ENCODE measurements at places on chromosomes 5 and 9.
A peak's percentile ranks its signal among the peaks of the same experiment; 100 is the strongest.

- no peak for DNase-seq
Measured at GRCh38 chr5:21154526-21154925, 1166.5 kb upstream of the CDH18 start.

GRCh38 chr5:138870611-138871010 lies 4.5 kb downstream of the LRRTM2 start:
- no peak for DNase-seq

GRCh38 chr9:16310278-16311110 lies 560.0 kb downstream of the BNC2 start:
- no peak for DNase-seq

DNA sequence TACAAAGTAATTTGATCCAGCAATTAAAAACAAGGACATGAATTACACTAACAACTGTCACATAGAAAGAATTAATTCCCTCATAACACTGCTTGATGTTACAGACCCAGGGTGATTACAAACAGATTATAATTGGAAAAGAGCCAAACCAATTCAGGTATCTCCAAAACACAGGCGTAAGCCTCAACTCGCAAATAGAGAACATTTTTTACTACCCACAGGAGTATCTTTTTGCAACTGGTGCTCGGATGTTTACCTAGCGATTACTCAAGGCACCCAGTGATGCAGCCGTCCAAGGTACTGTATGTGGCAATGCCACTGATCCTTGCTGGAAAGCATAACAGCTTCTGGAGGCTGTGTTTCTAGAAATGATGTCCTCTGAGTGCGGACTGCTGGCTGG lies 386.1 kb upstream of the KIF2A start:
- DNase-seq, result no peak

GRCh38 chr5:115849258-115849798 lies 7.6 kb downstream of the AP3S1 start:
- DNase-seq, result no peak

- no peak for DNase-seq
Measured at GRCh38 chr9:130675396-130675795, 11.0 kb downstream of the PRDM12 start.

- no peak for DNase-seq
Measured at GRCh38 chr9:100052375-100052774, 46.4 kb downstream of the ERP44 start.

GRCh38 chr5:122541388-122541787 lies 229.4 kb downstream of the SNCAIP start:
- DNase-seq, result no peak

GRCh38 chr9:137836151-137836830 lies 41.3 kb upstream of the CACNA1B start:
- no peak for DNase-seq

DNA sequence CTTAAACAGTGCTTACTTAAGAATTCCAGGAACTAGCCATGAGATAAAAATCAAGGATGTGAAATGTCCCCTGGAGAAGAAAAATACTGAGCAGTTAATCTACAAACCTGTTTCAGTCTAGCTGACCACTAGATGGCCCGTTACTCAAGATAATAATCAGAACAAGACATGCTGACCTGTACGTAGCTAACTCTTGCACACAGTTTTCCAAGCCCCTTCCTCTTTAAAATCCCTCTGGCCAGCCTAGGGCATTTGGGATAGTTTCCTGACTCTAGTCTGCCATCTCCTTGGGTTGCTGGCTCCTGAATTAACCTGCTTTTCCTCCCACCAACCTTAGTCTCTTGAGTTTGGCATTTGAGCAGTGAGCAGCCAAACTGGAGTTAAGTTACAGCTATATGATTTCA lies 59.2 kb upstream of the TRAF1 start:
- no peak for DNase-seq

GRCh38 chr9:116155698-116156039 lies 2.1 kb downstream of the PAPPA start:
- no peak for DNase-seq

DNA sequence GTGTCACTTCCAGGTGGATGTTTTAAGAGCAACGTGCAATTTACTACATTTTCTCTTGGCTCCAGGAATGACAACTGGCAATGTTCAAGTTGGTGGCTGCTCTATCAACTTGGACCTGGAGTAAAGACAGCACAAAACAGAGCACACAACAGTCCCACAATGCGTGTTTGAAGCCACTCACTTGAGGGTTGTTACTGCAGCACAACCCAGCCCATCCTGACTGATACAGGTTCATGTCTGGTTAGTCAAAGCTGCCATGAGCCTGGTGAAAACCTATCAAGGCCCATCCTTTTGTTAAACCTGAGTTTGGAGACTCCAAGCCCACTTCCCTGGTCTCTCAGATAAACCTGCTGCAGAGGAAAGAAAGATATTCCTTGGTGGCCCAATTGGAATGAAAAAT lies 81.1 kb upstream of the LARP1 start:
- no peak for DNase-seq

DNA sequence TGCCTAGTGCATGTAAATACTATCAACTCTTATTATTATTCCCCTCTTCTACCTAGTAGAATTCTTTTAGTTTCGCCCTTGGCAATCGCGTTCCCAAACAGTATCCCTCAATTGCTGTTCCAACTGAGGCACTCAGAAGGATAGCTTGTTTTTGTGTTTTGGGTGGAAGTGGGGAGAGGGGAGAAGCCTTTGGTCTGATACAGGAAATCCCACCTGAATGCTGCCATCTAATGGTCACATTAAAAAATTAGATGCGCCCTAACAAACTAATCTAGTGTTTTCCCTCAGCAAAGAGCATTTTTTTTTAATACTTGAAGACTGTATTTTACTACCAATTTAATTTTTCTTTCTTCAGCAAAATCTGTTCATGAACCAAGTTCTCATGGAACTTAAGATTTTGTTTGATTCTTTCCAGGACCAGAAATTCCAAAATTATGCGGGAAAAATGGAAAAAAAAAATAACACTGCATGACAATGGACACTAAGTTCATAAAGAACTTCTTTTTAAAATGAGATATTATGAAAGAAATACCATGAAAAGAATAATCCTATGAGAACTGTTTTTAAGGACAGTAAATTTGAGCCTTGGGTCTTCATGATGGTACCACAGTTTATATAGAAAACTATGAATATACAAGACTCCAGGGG lies 22.2 kb upstream of the GLDC start:
- DNase-seq, result no peak

- DNase-seq, result no peak
Measured at GRCh38 chr5:40291338-40291737, 388.4 kb upstream of the PTGER4 start.

GRCh38 chr5:102682101-102682647 lies 72.9 kb upstream of the PAM start:
- DNase-seq, result no peak

GRCh38 chr5:163727028-163727427 lies 221.6 kb downstream of the MAT2B start:
- DNase-seq, result no peak

DNA sequence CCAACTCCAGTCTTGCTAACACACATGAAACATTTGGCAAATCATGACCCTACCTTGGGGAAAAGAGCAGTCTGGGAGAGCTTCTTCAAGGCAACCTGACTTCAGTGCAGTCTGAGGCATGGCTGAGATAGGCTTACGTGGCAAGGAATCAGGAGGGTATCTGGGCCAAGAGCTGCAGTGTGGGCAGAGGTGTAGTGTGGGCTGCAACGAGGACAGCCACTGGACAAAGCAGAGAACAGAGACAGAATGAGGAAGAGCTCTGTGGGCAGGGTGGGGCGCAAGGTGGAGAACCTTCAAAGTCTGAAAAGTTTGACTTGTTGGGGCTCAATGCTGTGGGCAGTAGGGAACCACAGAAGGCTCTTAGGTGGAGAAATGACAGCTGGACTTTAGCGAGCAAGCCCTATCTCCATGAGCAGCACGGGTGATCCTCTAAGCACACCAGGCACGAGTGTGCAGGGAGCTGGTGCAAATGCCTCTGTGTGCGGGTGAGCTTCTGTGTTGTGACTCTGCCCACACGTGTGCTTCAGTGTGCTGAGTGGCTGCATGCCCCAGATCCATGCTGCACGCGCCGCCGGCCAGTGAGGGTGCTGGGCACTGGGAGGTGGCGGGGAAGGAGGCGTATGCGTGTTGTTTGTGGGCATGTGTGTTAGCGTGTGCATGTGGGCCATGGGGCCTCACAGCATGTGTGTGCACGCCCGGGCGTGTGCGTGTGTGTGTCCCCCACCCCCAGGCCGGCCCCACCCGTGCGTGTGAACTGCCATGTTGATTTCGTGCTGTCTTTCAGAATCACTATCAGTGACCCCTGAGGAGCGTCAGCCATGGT lies 23.3 kb downstream of the GOLGA2 start:
- DNase-seq, result no peak

DNA sequence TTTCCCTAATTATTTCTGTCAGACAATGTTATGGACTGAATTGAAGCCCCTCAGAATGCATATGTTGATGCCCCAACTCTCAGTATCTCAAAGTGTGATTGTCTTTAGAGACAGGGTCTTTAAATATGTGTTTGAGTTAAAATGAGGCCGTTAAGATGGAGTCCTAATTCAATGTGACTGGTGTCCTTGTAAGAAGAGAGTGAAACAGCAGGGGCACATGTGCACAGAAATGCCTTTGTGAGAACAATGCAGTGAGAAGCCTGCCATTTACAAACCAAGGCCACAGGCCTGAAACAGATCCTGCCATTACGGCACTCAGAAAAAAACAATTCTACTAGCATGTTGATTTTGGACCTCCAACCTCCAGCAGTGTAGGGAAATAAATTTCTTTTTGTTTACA lies 483.0 kb upstream of the DMAC1 start:
- no peak for DNase-seq

DNA sequence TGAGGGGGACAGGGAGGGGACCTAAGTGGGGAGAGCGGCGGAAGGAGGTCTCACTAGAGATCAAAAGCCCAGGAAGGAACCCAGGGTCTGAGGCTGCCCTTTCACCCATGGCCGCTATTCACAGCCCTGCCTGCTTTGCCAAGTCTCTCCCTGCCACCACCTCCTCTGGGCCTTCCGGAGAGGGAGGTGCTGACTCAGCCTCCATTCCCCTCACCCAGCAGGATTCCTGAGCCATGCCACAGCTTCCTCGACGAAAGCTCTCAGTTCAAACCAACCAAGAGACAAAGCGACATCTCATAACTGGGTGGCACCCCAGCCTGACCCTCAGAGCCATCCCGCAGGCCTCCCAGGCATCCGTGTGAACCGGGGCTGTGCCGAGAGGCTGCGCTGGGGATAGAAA lies 36.7 kb downstream of the PAX5 start:
- DNase-seq, result no peak

DNA sequence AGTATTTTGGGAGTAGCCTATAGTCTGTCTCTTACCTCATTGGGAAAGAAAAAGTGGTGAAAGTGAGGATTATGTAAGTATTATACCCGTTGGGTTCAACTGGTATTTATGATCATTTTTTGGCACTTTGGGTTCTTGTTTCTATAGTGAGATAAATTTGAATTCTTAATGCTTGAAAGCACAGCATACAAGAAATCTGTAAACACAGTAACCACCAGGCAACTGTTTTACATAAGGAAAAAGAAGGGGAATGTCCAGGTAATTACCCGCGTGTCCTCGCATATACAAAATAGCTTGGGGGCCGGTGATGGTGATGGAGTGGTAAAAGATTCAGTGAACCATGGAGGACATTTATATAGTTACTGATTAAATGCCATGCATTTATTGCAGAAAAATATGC lies 60.5 kb downstream of the BASP1 start:
- no peak for DNase-seq

- DNase-seq, result no peak
Measured at GRCh38 chr5:41182666-41183065, 30.7 kb downstream of the C6 start.

DNA sequence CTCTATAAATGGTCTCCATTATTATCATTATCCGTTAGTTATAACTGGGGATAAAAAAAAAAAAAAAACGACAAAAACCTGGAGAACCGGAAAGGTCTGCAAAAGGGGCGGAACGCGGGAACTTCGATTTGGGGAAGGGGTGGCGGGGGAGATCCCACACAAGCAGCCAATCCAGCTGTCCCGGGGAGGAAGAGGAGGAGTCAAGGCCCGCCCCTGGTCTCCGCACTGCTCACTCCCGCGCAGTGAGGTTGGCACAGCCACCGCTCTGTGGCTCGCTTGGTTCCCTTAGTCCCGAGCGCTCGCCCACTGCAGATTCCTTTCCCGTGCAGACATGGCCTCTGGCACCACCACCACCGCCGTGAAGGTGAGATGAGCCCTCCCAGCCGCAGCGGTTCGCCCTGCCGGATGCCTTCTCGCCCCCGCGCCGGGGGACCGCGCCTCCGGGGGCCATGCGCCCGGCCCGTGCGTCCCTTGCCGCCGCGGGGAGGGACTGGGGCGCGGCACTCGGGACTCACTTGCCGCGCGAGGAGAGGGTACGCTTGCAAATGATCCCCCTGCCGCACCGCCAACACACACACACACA lies at the start of gene MTAP:
Gene MTAP (plus strand): TSS at position 219 of the 583 bp plus-strand sequence. CDS start 113 bp downstream, at position 332.
- DNase-seq, result peak; percentile 69

GRCh38 chr9:6014670-6015270 lies 654 bp downstream of the RANBP6 start:
- no peak for DNase-seq

DNA sequence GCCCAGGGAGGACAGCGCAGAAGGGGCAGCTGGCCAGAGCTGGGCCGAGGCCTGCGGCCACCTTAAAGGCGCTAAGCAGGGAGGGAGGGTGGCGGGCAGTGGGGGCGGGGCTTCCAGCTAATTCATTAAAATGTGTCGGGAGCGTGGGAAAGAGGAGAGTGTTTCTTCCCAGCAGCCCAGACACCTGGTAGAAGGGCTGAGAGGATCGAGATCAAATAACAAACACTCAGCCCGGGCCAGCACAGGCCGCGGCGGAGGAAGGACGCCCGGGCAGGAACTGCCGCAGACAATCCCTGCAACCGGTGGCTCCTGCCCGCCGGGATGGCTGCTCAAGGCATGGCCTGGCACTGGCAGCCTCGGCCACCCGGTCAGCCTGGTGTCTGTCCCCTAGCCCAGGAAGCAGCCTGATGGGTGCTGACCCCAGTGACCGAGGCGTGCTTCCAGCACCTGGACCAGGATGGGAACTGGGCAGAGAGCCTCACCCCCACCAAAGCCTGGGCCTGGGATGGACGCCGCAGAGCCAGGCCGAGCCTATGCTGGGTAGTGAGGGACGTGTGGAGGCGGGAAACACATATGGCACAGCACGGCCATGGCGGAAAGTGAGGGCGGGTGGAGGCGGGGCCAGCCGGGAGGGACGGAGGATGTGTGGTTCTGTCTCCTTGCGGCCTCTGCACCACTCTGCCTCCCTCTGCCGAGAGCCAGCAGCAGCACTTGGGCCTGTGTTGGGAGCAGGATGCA lies 3.2 kb upstream of the NRARP start:
- DNase-seq, result peak; percentile 44

GRCh38 chr5:61965069-61965468 lies 340.9 kb upstream of the KIF2A start:
- no peak for DNase-seq
